Kidney (tissue), 22 donors: ENCODE measurements at places on chromosomes 1 and 21.
A peak's percentile ranks its signal among the peaks of the same experiment; 100 is the strongest.

DNA sequence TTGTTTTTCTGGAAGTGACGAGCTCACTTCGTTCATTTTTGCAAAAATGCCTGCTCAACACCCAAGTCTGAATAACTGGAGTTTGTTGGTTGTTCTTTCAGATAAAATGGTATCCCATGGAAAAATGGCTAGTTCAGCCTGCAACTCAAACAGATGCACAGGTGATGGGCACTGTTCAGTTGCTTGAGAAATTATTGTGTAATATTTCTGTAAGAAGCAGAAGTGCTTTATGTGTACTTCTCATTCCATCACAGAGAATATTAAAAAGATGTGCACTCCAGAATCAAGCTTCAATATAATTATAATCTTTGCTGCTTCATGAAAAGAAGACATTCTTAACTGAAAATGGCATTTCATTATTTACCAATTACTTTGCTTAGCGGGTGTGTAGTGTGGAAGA, 9.1 kb downstream of the SYT2 start:
- H3K27me3 ChIP-seq = no peaks in the 10 kb centered on the region
- H3K4me3 ChIP-seq = no peak overlapping the region
- no peaks in the 10 kb centered on the region for H3K4me1 ChIP-seq
- no peaks in the 10 kb centered on the region for H3K36me3 ChIP-seq
- DNase-seq = no peak
- H3K27ac ChIP-seq = no peak overlapping the region

DNA sequence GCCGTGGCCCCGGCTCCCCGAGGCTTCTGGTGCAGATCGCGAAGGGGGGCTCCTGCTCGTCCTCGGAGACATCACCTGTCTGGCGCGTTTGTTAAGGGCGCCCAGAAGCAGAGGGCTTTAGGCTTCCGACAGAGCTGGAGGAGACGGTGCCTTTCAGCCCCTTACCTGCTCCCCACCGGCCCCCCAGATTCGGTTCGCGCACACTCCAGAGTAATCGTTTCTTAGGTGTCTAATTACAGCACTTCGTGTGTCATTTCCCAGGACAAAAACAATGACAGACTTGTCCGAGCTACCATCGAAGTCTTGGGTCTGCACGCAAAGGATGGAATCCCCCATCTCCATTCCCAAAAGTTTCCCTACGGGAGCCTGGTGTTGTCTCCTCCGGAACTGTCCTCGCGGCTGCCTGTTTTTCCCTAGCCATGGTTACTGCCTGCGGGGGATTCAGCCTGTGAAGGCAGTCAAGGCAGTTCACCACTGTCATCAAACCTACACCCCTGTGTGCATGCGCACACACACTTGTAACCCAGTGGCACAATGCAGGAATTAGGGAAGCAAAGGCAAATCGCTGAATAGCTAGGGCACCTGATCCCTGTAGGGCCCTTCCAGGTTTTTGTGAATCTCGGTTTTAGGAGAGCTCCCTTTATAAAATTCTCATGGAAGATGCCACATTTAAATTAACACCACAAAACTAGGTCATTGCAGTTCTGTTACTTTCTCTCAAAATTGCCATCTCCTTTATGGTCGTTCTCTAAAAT, 738 bp upstream of the CDC42BPA start:
- peak overlapping the region; percentile 76 for H3K4me3 ChIP-seq
- peak overlapping the region; percentile 83 for H3K27ac ChIP-seq
- no peaks in the 10 kb centered on the region for H3K36me3 ChIP-seq

GRCh38 chr1:25204797-25205480, 27.4 kb downstream of the SYF2 start:
- H3K4me3 ChIP-seq = no peak overlapping the region
- no peaks in the 10 kb centered on the region for H3K36me3 ChIP-seq
- DNase-seq = no peak
- no peak overlapping the region for H3K27ac ChIP-seq

DNA sequence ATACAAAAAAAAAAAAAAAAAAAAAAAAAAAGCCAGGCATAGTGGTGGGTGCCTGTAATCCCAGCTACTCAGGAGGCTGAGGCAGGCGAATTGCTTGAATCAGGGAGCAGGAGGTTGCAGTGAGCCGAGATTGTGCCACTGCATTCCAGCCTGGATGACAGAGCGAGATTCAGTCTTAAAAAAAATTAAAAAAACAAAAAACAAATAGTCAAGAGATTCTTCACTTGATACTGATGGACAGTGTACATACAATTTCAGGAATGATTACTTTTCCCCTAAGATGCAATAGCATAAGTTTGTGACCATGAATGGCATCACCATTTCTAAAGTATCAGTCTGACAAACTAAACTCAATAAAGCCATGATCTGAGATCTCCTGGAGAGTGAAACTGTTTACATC, 60.8 kb upstream of the IVNS1ABP start:
- no peak for DNase-seq
- H3K4me3 ChIP-seq = no peak overlapping the region
- no peak overlapping the region for H3K27ac ChIP-seq
- no peaks in the 10 kb centered on the region for H3K36me3 ChIP-seq
- H3K4me1 ChIP-seq = no peaks in the 10 kb centered on the region

DNA sequence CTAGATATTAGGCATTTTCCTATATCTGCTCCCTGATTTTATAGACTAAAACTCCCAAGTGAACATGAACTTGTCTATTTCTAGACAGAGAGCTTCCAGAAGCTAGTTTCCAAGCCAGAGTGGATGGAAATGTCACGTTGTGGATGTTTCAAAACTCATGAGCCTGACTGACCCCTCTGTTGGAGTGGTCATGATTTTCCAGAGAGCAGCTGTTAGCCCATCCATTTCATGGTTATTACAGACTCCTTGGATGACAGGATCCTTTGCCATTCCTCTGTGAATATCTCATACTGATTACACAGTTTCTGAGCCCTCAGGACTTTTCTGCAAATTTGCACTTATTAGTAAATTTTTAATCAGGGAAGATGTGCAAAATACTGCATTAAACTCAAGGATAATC, 76.8 kb upstream of the ATF3 start:
- no peaks in the 10 kb centered on the region for H3K27me3 ChIP-seq
- no peak overlapping the region for H3K4me3 ChIP-seq
- DNase-seq = no peak
- H3K27ac ChIP-seq = no peak overlapping the region
- H3K36me3 ChIP-seq = no peaks in the 10 kb centered on the region

DNA sequence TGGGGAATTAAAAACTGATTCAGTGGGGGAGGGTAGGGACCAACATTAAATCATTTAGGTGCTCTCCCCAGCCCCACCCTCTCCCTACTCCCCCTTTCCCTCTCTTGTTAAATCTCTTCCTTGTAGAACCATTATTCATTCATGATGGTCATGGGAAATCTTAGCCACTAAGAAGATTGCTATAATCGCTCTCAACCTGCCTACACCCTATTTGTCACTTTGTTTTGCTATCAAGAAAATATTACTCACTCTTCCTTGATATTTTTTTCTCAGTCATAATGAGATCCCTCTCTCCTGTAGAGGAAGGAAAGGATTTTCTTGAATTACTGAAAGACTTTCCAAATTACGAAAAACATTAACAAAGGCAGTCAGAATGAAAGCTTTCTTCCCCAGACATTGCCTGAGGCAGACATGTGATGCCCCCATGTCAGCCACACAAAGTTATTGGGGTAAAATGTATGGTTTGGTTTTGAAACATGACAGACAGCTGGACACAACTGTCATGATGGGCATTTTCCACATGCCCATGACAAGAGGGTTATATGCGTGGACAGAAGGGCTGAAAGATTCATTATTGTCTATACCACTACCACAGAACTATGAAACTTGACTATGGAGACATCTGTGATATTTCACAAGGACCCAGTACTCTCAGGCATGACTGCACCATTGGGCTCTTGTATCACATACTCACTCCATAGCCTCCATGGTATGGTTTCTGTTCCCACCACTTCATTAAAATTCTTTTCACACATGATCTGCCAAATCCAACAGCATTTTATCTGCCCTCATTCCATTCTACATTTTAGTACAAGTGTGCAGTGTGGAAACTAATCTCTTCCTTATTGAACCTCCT, 420.1 kb downstream of the DISC1 start:
- no peaks in the 10 kb centered on the region for H3K36me3 ChIP-seq
- no peak overlapping the region for H3K4me3 ChIP-seq
- H3K27ac ChIP-seq = no peak overlapping the region

DNA sequence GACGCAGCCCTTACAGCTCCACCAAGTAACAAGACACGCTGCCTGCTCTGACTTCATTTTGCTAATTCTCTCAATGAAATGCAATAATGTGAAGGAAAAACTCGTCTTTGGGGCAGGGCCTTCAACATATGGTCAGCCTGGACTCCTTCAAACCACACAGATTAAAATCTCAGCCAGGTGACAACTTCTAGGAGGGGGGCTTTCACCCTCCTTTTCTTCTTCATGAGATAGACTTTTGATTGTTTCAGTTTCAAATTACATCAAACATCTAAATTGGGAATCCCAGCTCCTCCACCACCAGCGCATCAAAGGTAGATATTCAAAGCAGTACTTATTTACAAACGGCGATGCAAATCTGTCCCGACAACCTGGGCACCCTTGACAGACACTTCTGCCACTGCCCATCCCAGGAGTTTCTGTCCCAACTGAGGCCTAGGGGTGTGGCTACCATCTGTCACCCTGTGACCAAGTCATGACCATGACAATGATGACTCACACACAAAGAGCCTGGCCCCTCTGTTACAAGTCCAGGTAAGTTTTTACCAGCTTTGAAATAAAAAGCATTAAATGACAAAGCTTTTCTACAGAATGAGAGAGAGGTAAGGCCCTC, 29.7 kb downstream of the SSBP3 start:
- peak overlapping the region; percentile 3 for H3K27ac ChIP-seq
- no peaks in the 10 kb centered on the region for H3K27me3 ChIP-seq
- DNase-seq = no peak
- peaks cover 32% of the 10 kb centered on the region for H3K4me1 ChIP-seq
- no peaks in the 10 kb centered on the region for H3K36me3 ChIP-seq

- H3K4me1 ChIP-seq = peaks cover 5% of the 10 kb centered on the region
- no peaks in the 10 kb centered on the region for H3K36me3 ChIP-seq
- H3K27me3 ChIP-seq = no peaks in the 10 kb centered on the region
- H3K27ac ChIP-seq = no peak overlapping the region
These were observed 20.9 kb upstream of the NCMAP start for GRCh38 chr1:24535021-24535424.

DNA sequence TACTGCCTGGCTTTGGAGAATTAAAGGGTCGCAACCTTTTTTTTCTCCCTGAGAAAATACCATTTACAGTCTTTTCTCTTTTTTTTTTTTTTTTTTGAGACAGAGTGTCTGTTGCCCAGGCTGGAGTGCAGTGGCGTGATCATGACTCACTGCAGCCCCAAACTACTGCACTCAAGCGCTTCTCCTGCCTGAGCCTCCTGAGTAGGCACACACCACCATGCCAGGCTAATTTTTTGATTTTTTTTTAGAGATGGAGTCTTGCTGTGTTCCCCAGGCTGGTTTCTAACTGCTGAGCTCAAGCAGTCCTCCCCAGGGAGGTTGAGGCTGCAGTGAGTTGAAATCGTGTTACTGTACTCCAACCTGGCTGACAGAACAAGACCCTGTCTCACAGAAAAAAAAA, 24.6 kb downstream of the UBE4B start:
- no peak overlapping the region for H3K27ac ChIP-seq
- H3K27me3 ChIP-seq = no peaks in the 10 kb centered on the region
- no peaks in the 10 kb centered on the region for H3K36me3 ChIP-seq

- H3K27me3 ChIP-seq = no peaks in the 10 kb centered on the region
- H3K27ac ChIP-seq = no peak overlapping the region
- H3K36me3 ChIP-seq = no peaks in the 10 kb centered on the region
- peak; percentile 68 for DNase-seq
These were observed 161.5 kb downstream of the DNM3 start for GRCh38 chr1:172002725-172003345.

- H3K27me3 ChIP-seq = no peaks in the 10 kb centered on the region
- no peak overlapping the region for H3K27ac ChIP-seq
These were observed 569.3 kb upstream of the NEGR1 start for GRCh38 chr1:72851597-72851996.

DNA sequence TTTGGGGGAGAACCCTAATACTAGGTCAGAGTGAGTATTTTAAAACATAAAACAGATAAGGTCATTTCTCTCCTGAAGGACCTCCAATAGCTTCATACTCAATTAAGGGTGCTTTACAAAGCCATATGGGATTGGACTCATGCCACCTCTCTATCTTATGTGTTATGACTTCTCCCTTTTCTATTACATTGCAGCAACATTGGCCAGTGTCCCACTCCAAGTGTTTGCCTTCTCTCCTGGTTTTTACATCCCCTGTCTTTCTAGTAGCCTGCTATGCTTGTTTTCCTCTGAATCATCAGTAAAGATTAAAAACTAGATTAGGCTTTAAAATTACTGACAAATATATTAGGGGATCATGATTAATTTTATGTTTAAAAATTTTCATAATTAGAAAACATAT, 66.6 kb downstream of the SCMH1 start:
- no peaks in the 10 kb centered on the region for H3K36me3 ChIP-seq
- H3K4me1 ChIP-seq = no peaks in the 10 kb centered on the region
- H3K4me3 ChIP-seq = no peak overlapping the region
- no peak for DNase-seq

- no peaks in the 10 kb centered on the region for H3K36me3 ChIP-seq
These were observed 41.0 kb downstream of the PKP1 start for GRCh38 chr1:201324306-201324705.

DNA sequence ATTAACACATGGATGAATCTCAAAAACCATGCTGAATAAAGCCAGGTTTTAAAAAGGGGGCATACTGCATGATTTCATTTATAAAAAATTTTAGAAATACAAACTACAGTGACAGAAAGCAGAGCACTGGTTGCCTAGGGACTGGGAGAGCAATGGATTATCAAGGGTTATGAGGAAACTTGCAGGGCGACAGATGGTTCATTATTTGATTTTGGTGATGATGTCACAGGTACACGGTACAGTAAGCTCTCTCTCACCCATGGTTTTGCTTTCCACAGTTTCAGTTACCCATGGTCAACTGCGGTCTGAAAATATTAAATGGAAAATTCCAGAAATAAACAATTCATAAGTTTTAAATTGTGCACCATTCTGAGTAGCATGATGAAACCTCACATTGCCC, 14.1 kb downstream of the VAMP4 start:
- no peaks in the 10 kb centered on the region for H3K36me3 ChIP-seq
- H3K27ac ChIP-seq = no peak overlapping the region
- DNase-seq = no peak
- H3K4me3 ChIP-seq = no peak overlapping the region

GRCh38 chr1:25063591-25064416, 133.7 kb upstream of the RUNX3 start:
- H3K36me3 ChIP-seq = no peaks in the 10 kb centered on the region
- H3K4me1 ChIP-seq = no peaks in the 10 kb centered on the region
- H3K27me3 ChIP-seq = no peaks in the 10 kb centered on the region
- H3K27ac ChIP-seq = no peak overlapping the region
- H3K4me3 ChIP-seq = no peak overlapping the region

- H3K36me3 ChIP-seq = no peaks in the 10 kb centered on the region
- no peak overlapping the region for H3K4me3 ChIP-seq
- H3K27me3 ChIP-seq = peaks cover 49% of the 10 kb centered on the region
These were observed 3.2 kb downstream of the CDKN2C start for GRCh38 chr1:50973255-50973654.
